ENCODE measurements at places on chromosomes 7 and 10. TPM values are rescaled to one million over a fixed set of nuclear protein-coding genes. Genes with fewer than 3 reads are reported as not detected.

The TAC1 gene
- total RNA-seq: not detected

The AVPI1 gene
- 1.9 TPM for total RNA-seq

- DNase-seq: no peak
Measured at GRCh38 chr7:100603726-100604027, 1.5 kb downstream of the PCOLCE start.

DNA sequence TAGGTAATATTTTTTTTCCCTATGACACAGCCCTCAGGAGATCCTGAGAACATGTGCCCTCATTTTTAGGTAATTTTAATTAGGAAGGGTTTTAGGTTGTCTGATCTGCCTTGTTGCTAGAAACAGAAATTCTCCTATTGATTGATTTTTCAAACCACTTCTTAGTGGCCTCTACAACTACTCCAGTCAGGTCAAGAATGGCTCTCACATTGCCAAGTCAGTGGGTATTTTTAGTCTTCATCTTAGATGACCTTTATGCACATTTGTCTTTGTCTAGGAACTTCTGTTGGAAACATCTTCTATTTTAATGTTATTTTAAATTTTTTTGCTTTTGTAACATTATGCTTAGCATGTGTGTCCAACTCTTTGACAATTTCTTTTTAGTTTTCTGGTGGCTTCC, 162.3 kb downstream of the MLLT10 start:
- DNase-seq: no peak

GRCh38 chr10:125782616-125783015, 7.0 kb upstream of the MMP21 start:
- no peak for DNase-seq

DNA sequence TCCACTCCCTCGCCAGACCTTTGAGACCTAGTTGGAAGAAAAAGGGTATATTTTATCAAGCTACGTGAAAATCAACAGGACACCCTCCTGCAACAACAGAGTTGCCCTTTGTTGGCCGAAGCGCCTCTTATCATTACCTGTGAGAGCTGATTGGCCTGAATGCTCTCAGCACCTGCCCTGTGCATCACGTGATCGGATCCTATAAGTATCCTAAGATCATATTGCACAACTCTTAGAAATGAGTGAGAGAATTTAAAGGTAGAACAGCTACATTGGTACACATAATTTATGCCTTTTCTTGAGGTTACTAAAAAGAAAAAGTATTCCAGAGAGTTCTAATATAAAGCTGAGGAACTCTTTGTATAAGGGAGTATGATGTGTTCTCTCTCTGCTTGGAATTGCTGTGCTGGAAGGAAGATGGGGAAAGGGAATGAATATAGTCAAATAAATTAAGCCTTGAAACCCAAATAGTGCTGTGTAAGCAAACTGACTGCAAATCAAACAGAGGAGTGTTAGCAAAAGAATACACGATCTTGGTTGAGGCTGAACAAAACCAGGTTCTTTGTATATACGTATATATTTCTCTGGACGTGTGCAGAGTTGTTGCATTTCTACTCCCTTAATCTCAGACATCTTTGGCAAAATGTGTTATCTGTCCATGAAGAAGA, 69.3 kb downstream of the LRRC4 start:
- DNase-seq: no peak
